ENCODE measurements at places on chromosomes 6 and 20.

GRCh38 chr6:165641672-165642156 is 21.3 kb downstream of the PDE10A start:
- DNase-seq: no peak

- no peak for DNase-seq
Observed at GRCh38 chr6:112348334-112348874, 1.3 kb downstream of the RFPL4B start.

- DNase-seq: no peak
Observed at GRCh38 chr6:91407706-91408105, 820.8 kb upstream of the MAP3K7 start.

DNA sequence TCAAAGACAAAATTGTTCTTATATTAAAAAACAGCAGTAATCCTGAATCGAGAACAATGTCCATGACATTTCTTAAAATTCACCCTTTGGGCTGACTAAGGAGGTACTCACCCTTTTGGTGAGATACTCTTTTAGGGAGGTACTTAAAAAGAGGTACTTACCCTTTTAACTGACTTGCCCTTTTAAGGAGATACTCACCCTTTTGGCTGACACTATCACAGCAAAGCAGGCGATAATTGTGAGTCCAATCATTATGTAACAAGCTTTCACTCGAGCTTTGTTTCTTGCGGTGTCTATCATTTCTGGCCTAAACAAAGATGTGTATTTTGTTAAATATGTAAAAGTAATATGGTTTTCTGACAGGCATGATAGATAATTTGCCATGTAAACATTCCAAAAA is 3.7 kb downstream of the FAM162B start:
- DNase-seq: no peak

- DNase-seq: no peak
Observed at GRCh38 chr6:100633096-100633777, 168.5 kb upstream of the SIM1 start.

- no peak for DNase-seq
Observed at GRCh38 chr6:1832358-1832757, 222.6 kb downstream of the FOXC1 start.

DNA sequence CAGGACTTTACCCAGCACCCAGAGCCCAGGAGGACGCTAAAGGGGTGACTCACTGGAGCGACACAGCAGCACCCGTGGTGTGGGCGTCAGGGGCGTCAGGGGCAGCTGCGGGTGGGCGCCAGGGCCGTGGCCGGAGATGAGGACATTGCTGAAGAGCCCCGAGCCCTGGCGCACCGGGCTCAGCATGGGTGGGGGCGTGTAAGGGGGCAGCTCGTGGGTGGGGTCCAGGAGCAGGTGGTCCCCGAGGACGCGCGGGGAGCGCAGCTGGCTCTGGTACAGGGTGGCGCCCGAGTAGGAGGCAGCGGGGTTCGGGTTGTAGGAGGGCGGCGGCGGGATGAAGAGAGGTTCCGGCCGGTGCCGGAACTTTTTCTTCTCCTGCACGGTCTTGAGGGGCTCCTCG is 41.6 kb upstream of the MRPS10 start:
- DNase-seq: no peak

DNA sequence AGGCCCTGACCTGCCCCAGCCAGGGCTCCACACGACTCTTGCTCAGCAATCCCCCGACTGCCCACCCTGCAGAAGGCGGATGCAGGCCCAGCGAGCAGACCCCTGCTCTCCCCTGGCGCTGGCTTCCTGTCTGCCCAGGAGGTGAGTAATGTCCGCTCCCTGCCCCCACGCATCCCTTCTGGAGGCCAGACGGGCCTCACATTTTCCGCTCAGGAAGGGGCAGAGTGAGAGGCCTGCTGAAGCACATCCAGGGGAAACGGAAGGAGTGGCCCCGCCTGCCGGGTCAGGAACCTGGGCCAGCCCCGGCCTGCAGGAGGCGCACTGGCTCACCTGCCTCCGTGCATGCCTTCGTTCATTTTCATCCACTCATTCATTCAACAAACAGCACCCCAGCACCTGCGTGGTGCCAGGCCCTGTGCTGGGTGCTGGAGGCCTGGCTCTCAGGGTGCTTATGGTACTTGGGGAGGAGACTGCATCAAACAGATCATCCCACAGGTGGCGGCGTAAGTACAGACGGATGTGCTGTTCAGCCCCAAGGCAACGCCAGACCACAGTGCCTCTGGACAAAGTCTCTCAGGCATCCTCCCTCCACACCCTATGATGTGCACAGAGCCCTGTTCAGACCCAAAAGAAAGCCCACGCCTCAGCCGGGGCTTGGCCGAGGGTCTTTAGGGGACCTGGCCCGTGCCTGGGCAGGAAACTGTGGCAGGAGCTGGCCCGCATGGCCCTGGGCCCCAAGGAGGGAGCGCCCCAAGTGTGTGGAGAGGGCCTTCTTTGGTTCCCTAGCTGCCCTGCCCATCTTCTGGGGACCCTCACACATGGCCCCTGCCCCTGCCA is 112.1 kb downstream of the ASXL1 start:
- DNase-seq: no peak

DNA sequence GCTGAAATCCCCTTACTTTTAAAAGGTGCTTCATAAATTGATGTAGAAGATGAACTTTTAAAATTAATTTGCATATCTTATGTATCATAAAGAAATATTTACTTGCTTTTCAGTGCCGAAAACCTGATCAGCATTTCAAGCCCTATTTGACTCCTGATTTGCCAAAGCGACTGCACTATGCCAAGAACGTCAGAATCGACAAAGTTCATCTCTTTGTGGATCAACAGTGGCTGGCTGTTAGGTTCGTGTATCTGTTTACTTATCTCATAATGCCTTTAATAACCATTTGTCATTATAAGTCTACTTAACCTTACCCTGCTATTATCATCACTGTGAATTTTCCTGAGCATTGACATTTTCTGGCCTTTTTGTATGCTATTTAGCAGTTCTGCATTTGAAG is 7.8 kb downstream of the OR2A4 start:
- no peak for DNase-seq

- no peak for DNase-seq
Observed at GRCh38 chr20:36218380-36219064, 17.8 kb upstream of the AAR2 start.

DNA sequence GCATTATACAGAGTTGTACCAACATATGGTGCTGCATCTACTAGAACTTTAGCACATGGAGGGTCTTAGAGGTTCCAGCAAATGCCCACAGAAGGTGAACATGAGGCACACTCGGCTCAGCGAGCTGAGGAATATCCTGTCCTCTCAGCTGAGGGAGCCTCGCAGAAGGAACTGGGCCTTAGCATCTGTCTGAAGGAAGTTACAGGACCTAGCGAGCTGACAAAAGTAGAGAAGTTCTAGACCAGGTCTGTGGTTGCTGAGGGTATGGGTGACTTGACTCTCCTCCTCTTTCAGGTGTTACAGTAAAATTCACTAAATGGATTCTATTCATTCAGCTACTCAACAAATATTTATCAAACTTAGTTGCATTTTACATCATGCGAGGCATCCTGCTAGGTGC is 157.2 kb downstream of the ZDHHC14 start:
- DNase-seq: no peak

GRCh38 chr6:96613291-96613999 is 50.5 kb downstream of the FHL5 start:
- no peak for DNase-seq

GRCh38 chr6:31180500-31180899 is 10.0 kb upstream of the POU5F1 start:
- no peak for DNase-seq

- no peak for DNase-seq
Observed at GRCh38 chr6:159602431-159603041, 90.5 kb downstream of the SOD2 start.

GRCh38 chr6:91358986-91359385 is 772.1 kb upstream of the MAP3K7 start:
- no peak for DNase-seq

GRCh38 chr20:6142348-6142993 is 19.6 kb upstream of the FERMT1 start:
- DNase-seq: no peak

GRCh38 chr20:62480318-62480717 is 4.5 kb upstream of the GATA5 start:
- no peak for DNase-seq

- DNase-seq: no peak
Observed at GRCh38 chr6:125220712-125221111, 67.1 kb downstream of the TPD52L1 start.

GRCh38 chr20:47181056-47181862 is 175.2 kb downstream of the ZMYND8 start:
- DNase-seq: no peak

GRCh38 chr6:111427341-111428116 is 55.5 kb downstream of the REV3L start:
- DNase-seq: no peak

DNA sequence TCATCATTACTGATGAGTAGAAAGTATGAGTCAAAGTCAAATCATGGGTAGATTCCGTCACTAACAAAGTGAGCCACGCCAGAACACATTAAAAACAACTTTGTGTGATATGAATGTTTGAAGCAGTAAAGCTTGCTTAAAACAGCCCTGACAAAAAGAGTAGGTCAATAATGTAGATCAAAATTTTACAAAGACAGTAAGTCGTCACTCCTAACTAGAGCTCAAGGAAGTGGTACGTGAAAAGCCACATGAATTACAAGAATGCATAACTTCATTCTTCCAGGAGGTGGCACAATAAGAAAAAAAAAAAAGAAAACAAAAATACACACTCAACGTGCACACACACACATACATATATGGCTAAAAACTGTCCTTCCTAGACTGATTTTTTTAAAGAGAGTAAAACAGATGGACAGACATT is 69.9 kb downstream of the HACE1 start:
- no peak for DNase-seq

DNA sequence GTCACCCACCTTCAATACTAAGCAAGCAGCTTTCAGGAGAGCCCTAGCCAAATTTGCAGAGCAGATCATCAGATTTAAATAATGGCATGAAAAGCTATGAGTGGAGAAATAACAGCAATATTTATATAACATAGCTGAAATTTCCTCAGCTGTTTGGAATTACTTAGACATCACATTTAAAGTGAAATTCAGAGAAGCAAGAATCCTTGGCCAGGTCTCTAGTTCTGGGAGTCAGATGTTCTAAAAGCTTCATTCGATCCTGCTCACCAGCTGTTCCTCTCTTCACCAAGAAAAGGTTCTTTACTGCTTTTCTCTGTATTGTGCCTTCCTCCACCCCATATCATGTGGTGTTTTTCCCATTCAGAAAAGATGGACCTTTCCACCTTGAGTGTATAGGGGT is 152.3 kb upstream of the JAG1 start:
- no peak for DNase-seq

- DNase-seq: no peak
Observed at GRCh38 chr20:50234288-50234687, 43.7 kb downstream of the CEBPB start.

DNA sequence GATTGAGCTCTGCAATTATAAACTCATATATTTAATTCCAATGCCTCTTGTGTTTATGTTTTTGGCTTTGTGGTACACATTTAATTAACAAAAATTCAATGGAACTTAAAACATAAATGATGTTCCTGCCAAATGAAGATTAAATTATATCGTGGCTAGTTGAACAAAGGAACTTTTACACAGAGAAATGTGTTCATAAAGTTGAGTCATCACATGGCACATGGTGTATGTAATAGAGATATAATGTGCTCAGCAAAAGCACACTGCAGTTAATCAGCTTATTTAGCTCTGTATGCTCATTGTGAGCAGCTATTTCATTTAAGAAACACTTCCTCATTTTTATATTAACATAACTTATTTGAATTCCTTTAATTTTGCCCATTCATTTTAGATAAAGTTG is 1295.6 kb upstream of the CITED2 start:
- no peak for DNase-seq

DNA sequence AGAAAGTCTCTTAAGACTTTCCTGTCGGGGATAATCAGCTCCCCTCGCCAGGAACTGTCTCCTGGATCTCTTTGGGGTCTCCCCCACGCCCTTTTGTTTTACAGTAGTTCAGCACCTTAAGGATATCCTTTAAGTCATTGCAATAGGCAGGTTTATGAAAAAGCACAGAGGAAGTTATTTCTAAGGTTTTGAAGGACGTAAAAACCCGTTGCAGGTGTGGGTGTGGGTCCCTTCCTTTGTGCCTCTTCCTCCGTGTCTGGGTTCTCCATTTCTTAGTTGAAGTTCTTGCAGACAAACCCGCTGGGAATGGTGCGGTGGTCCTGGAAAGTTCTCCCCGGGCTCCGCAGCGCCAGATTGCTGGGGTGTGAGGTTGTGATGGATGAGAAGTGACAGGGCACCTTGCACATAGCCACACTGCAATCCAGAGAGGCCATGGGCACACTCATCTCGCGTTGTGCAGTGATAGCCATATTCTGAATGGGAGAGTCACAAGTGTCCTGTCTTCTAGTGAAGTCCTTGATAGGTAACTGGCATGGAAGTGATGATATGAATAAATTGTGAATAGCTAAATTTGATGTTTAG is 65.2 kb downstream of the GTF2H5 start:
- no peak for DNase-seq

GRCh38 chr20:46195264-46196036 is 77.3 kb downstream of the CD40 start:
- DNase-seq: no peak

GRCh38 chr6:169168302-169168630 is 85.4 kb downstream of the THBS2 start:
- no peak for DNase-seq

GRCh38 chr6:43942011-43942442 is 172.0 kb downstream of the VEGFA start:
- no peak for DNase-seq

DNA sequence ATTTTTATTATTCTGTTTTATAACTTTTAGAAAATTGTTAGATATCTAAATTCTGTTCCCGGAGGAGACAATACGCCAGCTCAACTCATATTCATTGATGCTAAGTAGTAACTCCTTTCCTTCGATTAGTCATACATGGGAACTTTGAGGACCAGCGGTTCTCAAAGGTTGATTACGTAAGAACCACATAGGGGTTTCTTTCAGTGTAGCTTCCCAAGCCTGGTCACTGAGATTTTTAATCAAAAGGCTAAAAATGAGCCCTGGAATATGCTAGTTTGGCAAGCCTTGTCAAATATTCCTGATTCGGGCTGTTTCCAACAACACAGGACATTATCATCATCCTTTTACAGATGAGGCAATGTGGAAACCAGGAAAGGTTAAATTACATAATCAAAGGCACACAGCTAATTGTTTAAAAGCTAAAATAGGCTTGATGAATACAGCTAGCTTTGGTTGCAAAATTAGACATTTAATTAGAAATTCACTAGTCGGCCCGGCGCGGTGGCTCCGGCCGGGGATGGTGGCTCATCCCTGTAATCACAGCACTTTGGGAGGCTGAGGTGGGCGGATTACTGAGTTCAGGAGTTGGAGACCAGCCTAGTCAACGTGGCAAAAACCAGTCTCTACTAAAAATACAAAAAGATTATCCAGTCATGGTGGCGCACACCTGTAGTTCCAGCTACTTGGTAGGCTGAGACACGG is 14.6 kb upstream of the MEI4 start:
- no peak for DNase-seq

GRCh38 chr20:34954904-34955230 is 739 bp downstream of the GSS start:
- DNase-seq: no peak

All from stimulated activated CD8-positive, alpha-beta memory T cell treated with anti-CD3 and anti-CD28 coated beads, Interleukin-15, amount 100 ng/mL, for 24 hours (primary cell).